ENCODE measurements at places on chromosomes 7 and 10.

GRCh38 chr10:88107296-88108097 lies 244.1 kb downstream of the PTEN start:
- DNase-seq = no peak

- DNase-seq = no peak
These were observed 88.8 kb upstream of the TMEM26 start for GRCh38 chr10:61541960-61542359.

- DNase-seq = no peak
These were observed 72.0 kb downstream of the GRID1 start for GRCh38 chr10:86294346-86295265.

DNA sequence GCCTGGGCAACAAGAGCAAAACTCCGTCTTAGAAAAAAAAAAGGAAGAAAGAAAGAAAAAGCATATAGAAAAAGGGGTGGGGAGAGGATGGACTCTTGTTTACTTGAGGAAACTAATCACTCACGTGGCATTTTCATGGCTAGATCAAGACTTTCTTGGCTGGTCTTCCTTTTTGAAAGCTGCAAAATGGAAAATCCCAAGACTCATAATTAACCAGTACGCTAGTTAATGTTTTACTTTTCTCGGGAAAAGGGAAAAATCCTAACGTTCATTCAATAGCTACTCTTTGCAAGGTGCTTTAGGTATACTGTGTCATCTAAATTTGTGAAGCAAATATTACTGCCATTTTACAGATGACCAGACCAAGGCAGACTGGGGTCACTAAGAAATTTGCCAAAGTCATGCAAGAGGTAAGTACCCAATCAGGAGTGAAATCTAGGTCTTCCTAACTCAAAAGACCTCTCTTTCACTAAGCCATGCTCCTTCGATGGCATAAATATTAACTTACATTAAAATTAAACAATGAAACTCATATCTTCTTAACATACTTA lies 24.4 kb downstream of the NAPEPLD start:
- no peak for DNase-seq

DNA sequence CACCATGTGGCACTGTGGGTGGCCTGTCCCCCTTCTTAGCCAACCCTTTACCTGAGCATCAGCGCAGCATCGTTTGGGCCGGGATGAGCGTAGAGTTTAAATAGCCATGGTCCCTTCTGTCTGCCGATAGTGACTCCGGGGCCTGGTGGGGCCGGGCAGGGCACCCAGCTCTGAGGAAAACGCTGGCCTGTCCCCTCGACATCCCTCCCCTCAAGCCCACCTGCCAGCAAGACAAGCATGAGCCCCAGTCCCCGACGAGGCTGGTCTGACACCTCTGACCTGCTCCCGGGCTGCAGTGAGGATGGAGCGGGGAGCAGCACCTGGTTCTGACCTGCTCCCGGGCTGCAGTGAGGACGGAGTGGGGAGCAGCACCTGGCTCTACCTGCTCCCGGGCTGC lies 31.1 kb upstream of the CNPY1 start:
- no peak for DNase-seq

DNA sequence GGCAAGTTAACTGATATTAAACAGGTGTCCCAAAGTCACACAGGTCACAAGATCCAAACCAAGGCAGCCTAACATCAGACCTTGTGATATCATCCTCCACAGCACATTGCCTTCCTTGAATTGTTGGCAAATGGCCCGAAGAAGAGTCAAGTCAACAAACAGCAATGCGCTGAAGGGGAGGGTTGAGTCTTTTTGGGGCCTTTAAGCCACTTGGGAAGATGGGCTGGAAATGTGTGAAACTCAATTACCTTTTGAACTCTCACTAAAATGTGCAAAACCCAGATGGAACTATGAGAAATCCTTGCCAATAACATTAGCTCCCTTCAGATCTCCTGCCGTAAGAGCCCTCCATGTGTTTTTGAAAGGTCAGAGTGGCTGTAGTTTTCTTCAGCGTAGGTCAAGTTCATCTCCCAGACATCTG lies 47.9 kb upstream of the STK17A start:
- DNase-seq = no peak

GRCh38 chr10:27564398-27564797 lies 60.3 kb downstream of the RAB18 start:
- DNase-seq = no peak

DNA sequence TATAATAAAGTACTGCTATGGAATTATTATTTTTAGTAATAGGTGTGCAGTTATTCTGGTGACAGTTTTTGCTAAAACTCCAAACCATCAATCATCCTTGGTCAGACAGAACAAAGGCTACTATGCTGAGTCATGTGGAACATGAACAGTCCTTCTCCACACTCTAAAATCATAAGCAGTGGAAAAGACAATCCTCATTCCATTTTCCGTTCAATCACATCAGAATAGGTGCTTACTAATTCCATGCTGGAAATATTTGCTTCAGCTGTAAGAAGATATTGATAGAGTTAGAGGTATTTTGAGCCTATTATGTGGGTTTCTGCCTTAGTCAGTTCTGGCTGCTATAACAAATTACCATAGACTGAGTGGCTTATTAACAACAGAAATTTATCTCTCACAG lies 82.9 kb downstream of the FAM13C start:
- DNase-seq = no peak

- no peak for DNase-seq
These were observed 10.4 kb upstream of the CLCN1 start for GRCh38 chr7:143305423-143306070.

DNA sequence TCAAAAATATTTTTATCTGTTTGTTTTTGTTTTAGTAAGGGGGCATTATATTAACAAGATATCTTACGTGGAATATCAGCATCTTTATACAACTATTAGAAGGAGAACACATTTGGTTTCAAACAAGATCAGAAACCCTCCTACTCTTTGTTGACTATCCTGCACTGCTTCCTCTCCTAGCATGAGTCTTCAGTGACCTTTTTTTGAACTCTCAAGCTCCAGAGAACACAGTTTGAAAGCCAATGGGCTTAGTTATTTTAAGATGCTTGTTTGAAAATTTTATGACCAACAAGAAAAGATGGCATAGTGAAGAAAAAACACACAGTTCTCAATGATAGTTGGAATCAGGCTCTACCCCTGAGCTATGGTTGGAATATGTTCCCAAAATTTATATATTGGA lies 37.2 kb upstream of the RTKN2 start:
- no peak for DNase-seq

- no peak for DNase-seq
These were observed 260.1 kb downstream of the CCDC3 start for GRCh38 chr10:12741360-12741804.

DNA sequence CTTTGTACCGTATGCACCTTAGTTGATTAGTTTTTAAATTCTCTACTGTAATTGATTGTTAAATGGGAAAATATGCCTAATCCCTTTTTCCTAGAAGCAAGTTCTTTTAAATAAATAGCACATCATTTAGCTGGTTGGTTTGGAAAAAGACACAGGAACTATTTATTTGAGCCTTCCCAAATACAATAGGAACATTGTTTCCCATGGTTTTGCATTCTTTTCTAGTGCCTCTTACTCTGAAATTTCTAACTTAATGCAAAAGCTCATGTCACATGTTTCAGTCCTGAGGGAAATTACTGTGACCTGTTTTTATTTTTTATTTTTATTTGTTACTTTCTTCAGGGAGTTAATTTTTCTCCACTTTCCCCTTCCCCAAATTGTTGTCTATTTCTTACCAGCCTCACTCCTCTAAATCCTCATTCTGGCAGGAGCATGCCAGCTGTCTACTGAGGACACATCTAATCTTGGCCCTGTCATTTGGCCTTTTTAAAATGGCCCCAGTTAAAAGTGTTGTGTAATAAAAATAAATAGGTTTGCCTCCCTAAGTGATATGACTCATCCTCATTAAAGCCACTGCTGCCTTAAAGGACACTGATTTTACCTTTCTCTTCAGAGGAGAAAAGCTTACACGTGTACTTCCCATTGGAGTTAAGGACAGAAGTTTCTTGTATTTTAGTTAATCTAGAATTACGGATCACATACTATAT lies 94.5 kb downstream of the PPP1R3A start:
- DNase-seq = no peak

GRCh38 chr7:42227541-42227935 lies 9.5 kb downstream of the GLI3 start:
- DNase-seq = no peak

DNA sequence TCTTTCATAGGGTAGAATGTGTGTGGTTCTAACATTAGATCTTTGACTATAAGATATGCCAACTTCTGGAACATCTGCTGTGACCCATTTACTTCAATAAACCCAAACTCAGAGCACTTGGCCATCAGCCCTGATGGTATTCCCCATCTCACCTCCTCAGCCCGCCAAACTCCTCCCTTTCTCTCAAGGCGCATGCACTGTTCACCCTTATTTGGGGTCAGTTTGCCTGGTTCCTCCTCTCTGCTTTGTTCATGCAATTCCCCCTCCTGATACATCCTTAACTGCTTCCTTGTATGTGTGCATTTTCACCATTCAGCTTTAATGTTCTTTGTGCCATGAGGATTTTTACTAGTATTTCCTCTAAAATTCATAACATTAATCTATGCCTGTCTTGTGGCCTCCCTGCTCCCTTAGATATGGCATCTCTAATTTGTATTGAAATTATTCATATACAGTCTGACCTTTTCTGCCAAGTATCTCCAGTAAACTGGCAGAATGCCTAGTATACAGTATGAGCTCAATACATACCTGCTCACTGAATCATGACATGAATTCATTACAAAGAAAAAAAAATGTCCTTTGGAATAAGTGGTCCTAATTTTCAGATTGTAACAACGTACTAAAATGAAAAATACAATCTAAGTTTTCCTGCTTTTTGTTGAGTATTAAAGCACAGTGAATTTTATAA lies 336.8 kb upstream of the IGFBP3 start:
- no peak for DNase-seq

DNA sequence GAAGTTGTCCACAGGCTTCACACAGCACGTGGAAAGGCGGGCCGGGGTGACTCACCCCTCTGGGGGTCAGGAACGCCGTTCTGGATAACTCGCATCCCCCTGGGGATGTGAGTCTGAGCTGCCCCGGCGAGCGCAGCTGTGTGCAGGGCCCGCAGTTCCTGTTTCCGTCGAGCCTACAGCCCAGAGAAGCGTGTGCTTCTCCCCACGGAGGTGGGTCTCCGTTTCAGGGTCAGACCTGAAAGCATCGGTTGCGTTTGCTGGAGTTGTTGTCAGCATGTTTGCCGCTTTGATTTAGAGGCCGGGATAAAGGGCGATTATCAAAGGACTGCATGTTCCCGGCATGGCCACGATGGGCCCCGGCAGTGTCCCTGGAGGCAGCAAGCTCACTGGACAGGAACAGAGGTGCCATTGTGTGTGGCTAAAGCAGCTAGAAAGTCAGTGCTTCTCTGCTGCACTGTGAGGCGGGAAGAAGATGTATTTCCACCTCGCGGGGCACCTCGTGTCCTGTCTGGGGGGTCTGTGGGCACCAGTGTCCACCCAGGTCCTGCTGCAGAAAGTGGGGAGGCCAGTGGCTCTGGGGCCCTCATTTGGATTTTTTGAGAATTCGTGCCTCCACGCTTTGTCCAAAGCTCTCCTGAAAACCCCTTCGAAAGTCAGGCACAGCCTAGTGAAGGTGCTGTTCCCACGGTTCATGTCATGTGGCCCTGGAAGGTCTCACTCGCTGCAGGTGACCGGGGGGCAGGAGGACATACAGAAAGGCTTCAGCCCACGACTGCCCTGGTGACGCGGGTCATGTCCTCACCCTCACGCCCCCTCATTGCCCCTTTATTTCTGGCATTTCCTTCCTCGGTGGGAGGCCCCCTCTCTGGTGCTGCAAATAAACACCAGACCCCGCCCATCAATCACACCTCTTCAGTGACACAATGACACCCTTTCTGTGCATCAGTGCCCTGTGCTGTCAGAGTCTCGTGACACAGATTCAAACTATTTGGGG lies 27.4 kb upstream of the GDI2 start:
- DNase-seq = no peak

DNA sequence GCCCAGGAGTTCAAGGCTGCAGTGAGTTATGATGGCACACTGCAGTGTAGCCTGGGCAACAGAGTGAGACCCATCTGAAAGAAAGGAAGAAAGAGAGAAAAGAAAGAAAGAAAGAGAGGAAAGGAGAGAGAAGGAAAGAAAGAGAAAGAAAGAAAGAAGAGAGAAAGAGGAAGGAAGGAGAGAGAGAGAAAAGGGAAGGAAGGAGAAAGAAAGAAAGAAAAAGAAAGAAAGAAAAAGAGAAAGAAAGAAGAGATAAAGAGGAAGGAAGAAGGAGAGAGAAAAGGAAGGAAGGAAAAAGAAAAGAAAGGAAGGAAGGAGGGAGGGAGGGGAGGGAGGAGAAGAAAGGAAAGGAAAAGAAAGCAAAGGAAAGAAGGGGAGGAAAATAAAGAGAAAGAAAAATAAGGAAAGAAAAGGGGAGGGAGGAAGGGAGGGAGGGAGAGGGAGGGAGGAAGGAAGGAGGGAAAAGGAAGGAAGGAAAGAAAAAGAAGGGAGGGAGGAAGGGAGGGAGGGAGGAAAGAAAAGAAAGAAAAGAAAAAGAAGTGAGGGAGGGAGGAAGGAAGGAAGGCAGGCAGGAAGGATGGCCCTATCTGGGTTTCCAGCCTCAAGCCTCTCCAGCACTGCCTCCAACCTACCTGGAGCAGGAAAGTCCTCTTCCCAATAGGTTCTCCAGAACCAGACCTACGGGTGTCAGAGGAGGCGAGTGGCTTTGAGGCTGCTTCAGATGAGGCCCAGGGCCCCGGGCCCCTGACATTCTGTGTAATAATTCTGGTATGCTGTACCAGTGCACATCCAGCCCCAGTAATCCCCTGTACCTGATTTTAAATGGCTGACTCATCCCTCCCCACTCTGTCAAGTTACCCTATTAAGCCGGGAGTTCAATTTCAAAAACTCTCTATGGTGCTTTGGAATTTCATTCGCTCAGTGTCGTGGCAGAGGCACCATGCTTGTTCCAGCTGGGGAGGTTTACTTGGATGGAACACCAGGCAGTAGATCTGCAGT lies 6.8 kb upstream of the PARD3 start:
- no peak for DNase-seq

DNA sequence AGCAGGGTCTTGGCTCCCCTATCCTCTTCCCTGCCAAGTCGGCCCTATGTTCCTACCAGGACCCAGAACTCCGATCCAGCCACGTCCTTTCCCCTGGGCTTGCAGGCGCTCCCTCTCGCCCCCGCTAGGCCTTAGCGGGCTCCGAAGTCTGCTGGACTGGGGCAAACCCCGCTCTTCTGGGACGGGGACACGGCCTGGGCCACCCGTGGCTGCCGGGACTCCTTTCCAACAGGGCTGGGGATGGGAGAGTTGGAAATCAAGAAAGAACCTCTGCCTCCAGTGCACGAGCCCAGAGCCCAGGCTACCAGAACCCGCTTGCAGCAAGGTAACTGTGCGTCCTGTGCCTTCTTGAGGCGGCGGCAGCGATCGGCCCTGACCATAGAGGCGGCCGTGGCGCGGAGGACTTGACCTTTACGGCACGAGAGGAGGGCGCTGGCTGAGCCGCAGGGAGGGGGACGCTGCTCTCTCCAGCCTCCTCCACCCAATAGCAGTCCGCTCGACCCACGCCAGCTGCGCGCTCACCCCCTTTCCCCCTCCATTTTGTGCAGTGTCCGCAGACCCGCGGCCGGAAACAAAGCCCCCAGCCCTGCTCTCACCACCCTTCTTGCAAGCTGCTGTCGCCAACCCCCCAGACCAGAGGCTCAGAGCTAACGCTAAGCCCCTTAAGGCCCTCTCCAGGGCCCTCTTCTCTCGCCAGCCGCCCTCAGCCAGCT lies 7.0 kb upstream of the HOXA11 start:
- no peak for DNase-seq

- no peak for DNase-seq
These were observed 552.9 kb downstream of the GFRA1 start for GRCh38 chr10:115720121-115720520.

- no peak for DNase-seq
These were observed 97.9 kb downstream of the PTEN start for GRCh38 chr10:87961314-87961713.

- no peak for DNase-seq
These were observed 268.5 kb downstream of the ADARB2 start for GRCh38 chr10:1468811-1469210.

GRCh38 chr7:150339409-150339809 lies 2.0 kb downstream of the RARRES2 start:
- no peak for DNase-seq

Measured in Jurkat, Clone E6-1 (cell line).